Activated CD8-positive, alpha-beta memory T cell treated with anti-CD3 and anti-CD28 coated beads for 1 hour (primary cell): ENCODE measurements at places on chromosomes 7 and 10.

GRCh38 chr10:79068562-79069324 is at the start of gene ZMIZ1:
Gene ZMIZ1, plus strand, starts transcription at chr10:79068966. Its CDS starts 132,667 bp downstream, at chr10:79201633.
- peak; percentile 57 for DNase-seq

GRCh38 chr10:130894471-130894870 is 417.1 kb downstream of the TCERG1L start:
- DNase-seq = no peak

GRCh38 chr7:51430480-51431086 is 114.0 kb upstream of the COBL start:
- peak; percentile 7 for DNase-seq

GRCh38 chr7:158394936-158395335 is 192.7 kb downstream of the PTPRN2 start:
- DNase-seq = peak; percentile 17

GRCh38 chr10:131947631-131948347 is 33.9 kb downstream of the BNIP3 start:
- DNase-seq = no peak

GRCh38 chr7:131057794-131058070 is 269.9 kb upstream of the MKLN1 start:
- DNase-seq = no peak

- no peak for DNase-seq
Observed at GRCh38 chr7:121334376-121334775, 5.6 kb downstream of the WNT16 start.

GRCh38 chr10:60989400-60989876 is 45.5 kb upstream of the RHOBTB1 start:
- DNase-seq = no peak

DNA sequence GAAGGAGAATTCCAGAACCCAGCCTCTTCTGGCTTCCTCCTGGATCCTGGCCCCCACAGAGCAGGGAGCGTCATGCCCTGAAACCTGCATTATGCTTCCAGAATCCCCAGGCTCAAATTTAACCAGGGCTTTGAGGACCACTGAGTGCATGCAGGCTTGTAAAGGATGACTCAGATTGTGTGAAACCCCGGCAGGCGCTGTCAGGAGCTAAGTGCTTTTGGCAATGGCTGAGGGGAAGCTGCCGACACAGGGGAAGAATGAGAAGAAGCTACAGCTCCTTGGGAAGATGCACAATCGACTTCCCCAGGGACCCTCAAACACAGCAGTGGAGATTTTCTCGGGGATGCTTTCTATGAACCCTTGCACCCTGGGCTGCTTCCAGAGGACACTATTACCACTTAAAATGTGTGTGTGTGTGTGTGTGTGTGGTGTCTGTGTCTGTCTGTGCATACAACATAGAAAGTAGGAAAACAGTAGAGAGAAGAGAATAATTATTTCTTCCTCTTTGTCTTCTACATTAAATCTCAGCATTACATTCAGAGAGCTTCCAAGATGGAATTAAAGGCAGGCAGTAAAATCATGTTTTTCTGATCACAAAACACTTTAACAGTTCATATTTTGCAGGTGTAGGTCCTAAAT is 183.5 kb upstream of the INHBA start:
- no peak for DNase-seq

DNA sequence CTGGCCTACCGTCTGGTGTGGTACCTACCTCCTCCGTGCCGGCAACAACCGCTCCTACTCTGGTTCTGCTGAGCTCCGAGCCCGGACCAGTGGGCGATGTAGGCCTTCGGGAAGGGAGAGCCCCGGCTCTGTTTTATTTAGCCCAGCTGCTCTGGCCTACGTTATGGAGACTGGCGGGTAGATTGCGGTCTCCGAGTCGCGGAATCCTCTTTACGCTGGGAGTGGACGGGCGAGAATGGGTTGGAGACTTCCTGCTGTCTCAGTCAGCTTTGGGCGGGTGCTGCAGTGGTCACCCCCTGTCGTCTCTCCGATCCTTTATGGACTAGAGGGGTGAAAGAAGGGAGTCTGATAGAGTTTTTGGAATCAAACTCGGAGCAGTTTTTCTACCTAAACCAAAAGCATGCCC is 406 bp downstream of the CBLL1 start:
- no peak for DNase-seq

DNA sequence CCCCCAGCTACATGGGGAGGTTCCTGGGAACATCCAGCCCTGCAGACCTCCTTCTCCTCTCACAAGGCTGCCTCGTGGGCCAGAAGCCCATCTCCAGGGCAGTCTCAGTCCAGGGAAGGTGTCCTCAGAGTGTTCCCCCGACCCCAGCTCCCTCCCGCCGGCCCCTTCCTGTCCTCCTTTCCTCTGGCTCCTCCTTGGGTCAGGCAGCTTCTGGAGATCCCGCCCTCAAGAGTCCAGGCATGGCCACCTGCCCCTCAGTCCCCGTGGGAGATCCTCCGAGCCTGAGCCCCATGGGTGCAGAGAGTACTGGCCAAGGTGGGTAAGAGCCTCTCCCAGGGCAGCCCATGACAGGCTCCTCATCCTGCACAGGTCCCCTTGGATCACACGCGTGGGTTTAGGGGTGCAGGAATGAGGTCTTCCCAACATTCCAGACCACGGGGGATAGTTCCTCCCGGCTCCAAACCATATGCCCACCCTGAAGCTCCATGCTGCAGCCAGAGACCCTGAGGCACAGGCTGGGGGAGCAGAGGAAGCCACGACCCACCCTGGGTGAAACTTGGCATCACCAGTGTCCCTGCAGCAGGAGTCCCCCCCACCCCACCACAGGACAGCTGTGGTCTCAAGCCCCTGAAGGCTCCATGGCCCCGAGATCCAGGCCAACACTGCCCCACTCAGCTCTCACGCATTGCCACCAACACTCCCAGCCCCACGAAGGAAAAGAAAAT is 65.5 kb downstream of the OAT start:
- no peak for DNase-seq

- DNase-seq = no peak
Observed at GRCh38 chr7:95684037-95684436, 87.7 kb upstream of the PDK4 start.
